ENCODE measurements at places on chromosomes 5 and 9.
A peak's percentile ranks its signal among the peaks of the same experiment; 100 is the strongest.

GRCh38 chr9:33177639-33178038 is 10.5 kb upstream of the B4GALT1 start:
- no peak for DNase-seq

DNA sequence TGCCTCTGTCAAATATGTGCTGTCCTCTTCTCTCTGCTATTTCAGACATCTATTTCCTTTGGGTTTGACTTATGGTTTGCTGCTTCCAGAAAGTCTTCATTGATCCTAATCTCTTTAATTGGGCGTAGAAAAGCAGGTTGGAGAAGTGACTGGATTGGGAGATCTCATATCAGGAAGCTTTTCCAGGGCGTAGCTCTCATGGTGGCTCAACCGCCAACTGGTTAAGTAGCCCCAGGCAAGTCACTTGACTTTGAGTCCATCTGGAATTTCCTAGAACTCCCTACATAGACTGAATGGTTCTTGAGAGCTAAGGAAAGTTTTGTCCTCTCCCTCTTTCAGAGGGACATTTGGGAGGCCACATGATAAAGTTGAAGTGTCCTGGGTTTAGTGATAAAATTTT is 192.3 kb upstream of the GLRA1 start:
- no peak for DNase-seq

- DNase-seq, result no peak
These were observed 2.8 kb downstream of the ADGRD2 start for GRCh38 chr9:124452841-124453585.

DNA sequence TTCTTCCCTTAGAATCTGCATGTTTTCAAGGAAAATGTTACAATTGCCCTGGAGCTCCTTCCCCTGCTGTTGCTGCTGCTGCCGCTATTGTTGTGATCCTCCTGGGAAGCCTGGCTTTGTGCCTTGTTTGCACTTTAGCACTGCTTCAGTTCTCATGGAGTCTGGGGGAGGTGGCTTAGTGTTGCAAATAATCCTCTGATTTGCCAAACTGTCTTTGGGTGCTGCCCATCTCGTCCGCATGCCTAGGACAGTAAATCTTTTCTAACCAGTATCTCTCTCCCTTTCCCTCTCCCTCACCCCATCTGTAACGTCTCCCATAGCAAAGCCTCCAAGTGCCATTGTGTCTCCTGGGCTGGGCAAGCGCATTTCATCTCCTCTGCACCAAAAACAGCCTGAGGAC is 30.3 kb downstream of the FAM240B start:
- DNase-seq, result no peak

- DNase-seq, result no peak
These were observed 106.2 kb downstream of the RXRA start for GRCh38 chr9:134432471-134432870.

DNA sequence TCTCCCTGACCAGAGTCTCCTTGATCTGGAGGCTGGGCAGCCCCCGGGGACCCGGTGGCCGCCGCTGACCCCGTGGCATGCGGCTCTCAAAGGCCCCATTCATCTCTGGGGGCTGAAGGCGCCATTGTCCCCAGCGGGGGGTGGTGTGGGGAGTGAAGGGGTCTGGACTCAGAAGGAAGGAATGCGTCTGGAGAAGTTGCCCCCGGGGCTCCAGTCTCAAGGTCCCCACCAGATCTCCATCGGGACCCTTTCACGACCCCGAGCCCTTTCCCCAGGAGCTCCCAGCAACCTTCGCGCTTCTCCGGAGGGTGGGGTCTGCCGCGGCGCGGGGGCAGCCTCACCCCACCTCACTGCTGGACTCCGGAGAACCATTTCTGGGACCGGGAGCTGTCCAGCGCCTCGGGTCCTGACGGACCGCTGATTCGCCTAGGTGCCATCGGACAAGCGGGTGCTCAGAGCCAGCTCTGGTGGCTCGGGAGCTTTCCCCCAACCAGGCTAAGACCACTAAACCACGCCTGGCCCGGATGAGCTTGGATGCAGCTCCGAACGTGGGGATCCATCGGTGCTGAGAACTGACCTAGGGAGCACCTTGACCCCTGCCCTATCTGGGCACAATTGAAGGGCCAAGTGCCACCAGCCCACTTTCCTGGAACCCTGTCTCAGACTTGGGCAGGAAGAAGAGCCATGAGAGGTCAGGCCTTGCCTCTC is 5.1 kb upstream of the PCDH1 start:
- peak; percentile 49 for DNase-seq

- DNase-seq, result no peak
These were observed 158.0 kb downstream of the TRIO start for GRCh38 chr5:14301186-14301585.

- DNase-seq, result no peak
These were observed 222.3 kb downstream of the CD180 start for GRCh38 chr5:66974256-66974655.

Measured in activated T-cell treated with anti-CD3 and anti-CD28 coated beads, Interleukin-2, amount 50 U/mL, for 48 hours (primary cell).